ENCODE measurements at places on chromosomes 13 and 19.
A peak's percentile ranks its signal among the peaks of the same experiment; 100 is the strongest.

- no peak for DNase-seq
Observed at GRCh38 chr19:18756896-18757295, 34.2 kb downstream of the COMP start.

GRCh38 chr13:76474966-76475365 is 411.2 kb downstream of the KCTD12 start:
- no peak for DNase-seq

GRCh38 chr19:31548941-31549340 is 199.7 kb upstream of the TSHZ3 start:
- no peak for DNase-seq

DNA sequence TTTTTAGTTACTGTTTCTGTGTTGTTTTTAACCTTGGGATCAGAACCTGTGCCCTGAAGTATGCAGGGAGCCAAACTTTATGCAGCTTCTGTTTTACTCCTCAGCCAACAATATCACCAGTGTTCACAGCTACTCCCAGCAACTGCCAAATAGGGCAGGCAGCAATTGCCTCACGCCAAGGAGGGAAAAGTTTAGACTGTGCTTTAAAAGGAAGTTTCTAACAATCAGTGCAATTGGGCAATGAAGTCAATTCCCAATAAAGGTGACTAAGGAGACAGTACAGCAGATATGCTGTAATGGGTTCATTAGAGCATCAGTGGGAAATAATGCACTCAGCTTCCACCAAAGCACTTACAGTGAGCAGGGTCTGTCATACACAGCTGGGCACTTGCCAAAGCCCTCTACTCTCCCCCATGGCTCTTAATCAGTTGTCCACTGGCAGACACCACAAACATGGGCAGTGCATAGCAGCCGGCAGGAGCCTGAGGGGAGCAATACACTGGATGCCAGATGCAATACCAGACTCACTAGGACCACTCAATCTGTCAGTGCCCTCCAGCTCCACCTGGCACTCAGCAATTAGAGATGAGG is 19.3 kb downstream of the ENOX1 start:
- no peak for DNase-seq

DNA sequence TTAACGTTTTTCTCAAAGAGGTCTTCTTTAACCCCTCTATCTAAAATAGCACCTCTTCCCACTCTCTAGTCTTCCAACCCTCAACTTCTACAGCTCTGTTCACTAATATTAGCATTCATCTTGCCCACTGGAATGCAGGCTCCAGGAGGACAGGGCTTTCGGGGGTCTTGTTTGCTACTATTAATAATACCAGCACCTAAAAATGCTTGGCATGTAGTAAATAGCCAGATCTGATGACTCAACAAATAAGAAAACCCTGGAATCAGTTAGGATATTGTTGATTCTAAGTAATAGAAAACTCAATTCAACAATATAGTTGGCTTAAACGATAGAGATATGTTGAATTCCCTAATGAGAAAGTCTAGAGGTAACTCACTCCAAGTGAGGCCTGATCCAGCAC is 14.2 kb downstream of the DYRK1B start:
- DNase-seq = no peak

- no peak for DNase-seq
Observed at GRCh38 chr13:64453831-64454230, 2776.3 kb downstream of the PCDH9 start.

- no peak for DNase-seq
Observed at GRCh38 chr13:40170091-40170490, 496.4 kb downstream of the FOXO1 start.

DNA sequence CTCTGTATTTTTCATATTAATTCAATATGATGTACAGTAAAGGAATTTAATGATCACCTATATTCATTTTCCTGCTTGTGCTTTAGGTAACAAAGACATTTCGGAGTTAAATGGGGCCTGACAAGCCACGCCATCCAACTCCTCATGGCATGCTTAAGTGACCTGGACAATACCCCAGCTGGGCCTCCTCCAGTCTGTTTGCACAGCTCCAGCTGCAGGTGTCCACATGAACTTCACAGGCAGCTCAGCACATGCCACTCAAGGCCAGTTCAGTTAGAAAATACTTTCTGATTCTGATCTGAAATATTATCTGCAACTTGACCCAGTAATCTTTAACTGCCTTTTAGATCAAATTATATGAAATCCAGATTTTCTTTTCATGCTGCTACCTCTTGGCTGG is 89.6 kb upstream of the SLC15A1 start:
- no peak for DNase-seq

GRCh38 chr19:16460454-16460853 is 11.3 kb downstream of the EPS15L1 start:
- no peak for DNase-seq

GRCh38 chr19:19278315-19278714 is 5.2 kb upstream of the TM6SF2 start:
- DNase-seq = no peak

DNA sequence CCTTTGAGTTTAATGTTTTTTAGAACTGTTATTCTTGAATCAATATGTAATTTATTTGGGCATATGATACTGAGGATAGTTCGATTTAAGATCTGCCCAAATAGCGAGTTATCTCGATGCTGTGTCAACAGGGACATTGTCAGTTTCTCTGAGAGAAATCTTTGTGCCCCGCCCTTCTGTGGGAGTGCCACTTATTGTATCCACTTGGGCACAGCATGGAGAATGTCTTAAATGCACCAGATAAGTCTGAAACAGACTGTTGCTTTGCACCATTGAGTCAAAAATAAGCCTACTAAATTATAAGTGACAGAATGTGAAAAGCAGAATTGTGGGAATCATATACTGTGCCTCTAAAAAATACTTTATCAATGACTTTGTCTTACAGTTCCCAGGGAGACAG is 45.6 kb downstream of the RNASEH2B start:
- DNase-seq = no peak

- no peak for DNase-seq
Observed at GRCh38 chr13:60611523-60611922, 214.5 kb downstream of the TDRD3 start.

DNA sequence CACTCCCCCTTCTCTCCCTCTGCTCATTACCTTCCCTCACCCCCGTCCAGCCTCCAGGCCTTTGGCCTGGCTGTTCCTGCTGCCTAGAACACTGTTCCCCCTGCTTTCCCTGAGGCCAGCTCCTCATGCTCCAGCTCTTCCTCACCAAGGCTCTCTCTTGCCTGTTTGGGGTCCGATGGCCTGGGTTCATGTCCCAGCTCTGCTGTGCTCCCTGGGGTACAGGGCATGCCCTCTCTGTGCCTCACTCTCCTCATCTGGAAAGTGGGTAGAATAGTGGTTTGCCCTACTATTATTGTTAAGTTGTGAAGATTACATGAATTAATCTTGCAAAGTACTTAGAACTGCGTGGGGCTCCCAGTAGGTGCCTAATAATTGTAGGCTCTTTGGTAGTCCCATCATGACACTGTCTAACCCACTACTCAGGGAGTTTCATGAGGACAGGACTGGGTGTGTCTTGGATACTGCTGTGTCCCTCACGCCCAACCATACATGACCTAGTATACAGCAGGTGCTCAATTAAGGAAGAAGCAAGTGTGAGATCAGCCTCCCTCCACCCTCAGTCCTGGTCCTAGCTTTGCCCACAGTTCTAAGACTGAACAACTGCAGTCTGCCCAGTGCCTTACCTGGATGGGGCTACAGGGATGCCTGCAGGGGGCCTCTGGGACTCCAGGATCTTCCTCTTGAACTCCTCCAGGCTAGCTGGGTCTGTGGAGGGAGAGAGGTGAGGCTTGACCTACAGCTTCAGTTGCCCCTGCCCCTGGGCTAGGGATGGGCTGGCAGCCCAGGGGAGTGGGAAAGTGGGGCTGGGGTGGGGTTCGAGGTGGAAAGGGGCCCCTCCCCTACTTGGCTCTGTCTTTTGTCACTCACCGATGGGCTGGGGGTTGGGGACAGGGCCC is 17.0 kb downstream of the PLVAP start:
- no peak for DNase-seq

GRCh38 chr13:47594833-47595232 is 406.2 kb downstream of the SUCLA2 start:
- DNase-seq = no peak

GRCh38 chr19:54462047-54462654 is 1.4 kb downstream of the LENG9 start:
- no peak for DNase-seq

- peak; percentile 70 for DNase-seq
Observed at GRCh38 chr19:8578642-8579265, 1.5 kb upstream of the MYO1F start.

DNA sequence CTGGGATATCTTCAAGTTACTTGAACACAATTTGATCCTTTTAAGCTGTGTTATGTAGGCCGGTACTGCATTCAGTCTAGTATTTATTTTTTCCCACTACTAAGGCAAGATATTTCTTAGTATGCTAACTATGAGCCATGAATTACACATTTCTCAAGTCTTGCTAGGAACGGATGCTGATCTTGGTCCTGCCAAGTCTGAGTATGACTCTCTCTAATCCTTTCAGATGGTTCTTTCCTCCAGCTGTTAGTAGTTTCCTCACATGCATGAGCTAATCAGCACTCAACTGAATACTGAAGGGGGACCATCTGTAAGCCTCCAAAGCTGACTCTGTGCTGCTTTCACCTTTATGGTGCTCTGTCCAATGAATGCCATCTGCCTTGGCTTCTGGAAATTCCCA is 460.3 kb downstream of the KCTD12 start:
- no peak for DNase-seq

GRCh38 chr13:20848203-20848602 is 54.3 kb downstream of the XPO4 start:
- DNase-seq = no peak

DNA sequence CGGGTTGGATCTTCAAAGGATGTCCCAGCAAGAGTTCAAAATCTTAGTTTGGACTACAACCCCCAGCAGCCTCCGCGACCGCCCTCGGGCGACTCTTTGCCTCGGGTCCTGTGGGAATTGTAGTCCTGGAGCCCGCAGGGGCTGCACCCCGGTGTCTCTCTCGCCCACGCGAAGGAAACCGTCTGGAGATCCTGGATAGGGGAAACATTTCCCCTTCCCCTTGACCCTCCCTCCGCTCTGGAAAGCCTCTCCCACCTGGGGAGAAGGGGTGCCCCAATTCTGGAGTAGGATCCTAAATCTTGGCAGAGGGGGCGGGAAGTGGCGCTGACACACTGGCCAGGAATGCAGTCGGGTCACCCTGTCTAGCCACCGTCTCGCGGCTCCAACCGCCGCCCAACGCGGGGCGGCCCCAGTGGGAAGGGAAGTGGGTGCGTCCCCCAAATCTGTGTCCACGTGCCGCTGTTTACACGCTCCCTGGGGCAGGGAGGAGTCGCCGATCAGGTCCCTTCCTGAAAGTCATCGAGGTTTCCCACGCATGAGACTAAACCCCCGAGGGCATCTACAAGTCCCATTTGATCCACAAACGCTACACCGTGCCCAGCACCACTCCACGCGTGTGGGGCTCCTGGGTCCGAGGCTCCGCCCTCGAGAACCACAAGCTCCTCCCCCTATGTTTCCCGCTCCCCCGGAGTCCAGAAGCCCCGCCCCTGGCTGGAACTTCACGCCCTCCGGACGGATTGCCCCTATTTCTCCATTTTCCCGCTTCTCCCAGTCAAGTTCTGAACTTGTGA is 761 bp upstream of the PPP1R13L start:
- DNase-seq = peak; percentile 89

- DNase-seq = no peak
Observed at GRCh38 chr19:7520131-7521051, 2.0 kb upstream of the MCOLN1 start.

GRCh38 chr19:55907286-55907685 is 24.9 kb downstream of the NLRP13 start:
- DNase-seq = no peak

GRCh38 chr13:93777504-93777903 is 550.9 kb downstream of the GPC6 start:
- DNase-seq = no peak

DNA sequence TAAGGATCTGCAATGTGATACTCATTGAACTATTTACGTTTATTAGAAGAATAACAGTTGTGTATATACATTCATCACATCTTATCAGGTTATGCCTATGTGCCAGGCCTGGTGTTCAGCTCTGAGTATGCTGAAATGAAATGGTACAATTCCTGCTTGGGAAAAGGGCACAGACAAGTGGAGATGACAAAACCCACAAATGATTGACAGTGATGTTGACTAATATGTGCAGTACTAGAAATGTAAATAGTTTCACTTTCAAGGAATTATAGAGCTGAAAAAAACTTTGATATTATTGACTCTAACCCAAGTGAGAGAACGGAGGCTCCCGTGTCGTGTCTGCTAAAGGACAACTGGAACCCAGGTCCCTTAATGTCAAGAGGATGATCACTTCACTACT is 386.8 kb upstream of the DACH1 start:
- no peak for DNase-seq

DNA sequence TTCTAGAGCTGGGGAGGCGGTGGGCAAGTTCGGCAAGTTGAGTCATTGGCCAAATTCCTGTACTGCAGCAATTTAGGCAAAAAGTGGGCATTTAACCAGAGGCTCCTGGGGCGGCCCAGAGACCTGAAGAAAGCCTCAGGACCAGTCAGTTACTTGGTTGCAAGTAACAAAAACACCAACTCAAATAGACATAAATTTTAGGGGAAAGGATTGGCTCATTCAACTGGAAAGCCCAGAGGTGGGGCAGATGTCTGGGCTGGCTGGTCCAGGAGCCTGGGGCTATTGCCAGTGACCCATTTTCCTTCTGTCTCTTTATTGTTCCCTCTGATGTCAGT is 97.1 kb downstream of the SIPA1L3 start:
- DNase-seq = no peak

DNA sequence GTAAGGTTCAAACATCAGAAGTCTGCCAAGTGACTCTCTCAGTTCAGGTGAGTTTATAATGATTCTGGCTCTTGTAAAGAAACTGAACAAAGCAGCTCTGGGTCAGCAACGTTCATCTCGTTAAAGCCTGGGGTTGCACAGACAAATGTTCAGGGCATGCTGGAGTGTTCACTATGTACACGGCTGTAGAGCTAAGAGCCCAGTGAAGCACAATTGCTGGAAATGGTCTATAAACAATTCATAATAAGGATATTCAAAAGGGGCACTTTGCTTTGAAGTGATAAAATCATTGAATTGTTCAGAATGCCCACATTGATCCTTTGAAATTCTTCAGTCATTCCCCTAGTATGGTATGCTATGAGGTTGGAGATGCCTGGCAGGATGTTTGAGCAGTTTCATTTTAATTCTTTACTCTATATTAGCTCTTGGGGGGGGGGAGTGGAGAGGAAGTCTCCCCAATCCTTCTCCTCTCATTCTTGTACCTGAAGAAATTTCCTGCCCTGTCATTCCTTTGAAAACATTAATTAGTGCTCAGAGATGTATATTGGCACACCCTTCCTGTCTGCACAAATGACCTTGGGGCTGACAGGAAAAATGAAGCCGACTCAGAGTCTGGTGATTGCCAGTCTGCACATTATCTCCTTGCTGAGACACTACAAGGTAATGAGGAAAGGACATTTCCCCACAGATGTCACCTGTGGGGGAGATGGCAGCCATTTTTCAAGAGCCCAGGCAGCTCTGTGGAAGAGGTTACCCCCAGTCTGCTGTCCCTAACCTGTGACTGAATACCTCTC is 145.5 kb downstream of the DLEU7 start:
- no peak for DNase-seq

- no peak for DNase-seq
Observed at GRCh38 chr19:39160523-39160861, 34.9 kb downstream of the PAK4 start.

GRCh38 chr19:23305555-23305954 is 55.4 kb upstream of the ZNF724 start:
- DNase-seq = no peak

GRCh38 chr19:41860419-41861115 is 512 bp downstream of the RPS19 start:
- no peak for DNase-seq

- no peak for DNase-seq
Observed at GRCh38 chr19:13408889-13409518, 97.3 kb downstream of the CACNA1A start.
